Activated CD8-positive, alpha-beta T cell treated with anti-CD3 and anti-CD28 coated beads, Interleukin-2, amount 10 ng/mL, durations not matched to agents 7 days and 5 days (primary cell): ENCODE measurements at places on chromosomes 1 and 21. TPM values are rescaled to one million over a fixed set of nuclear protein-coding genes. Genes with fewer than 3 reads are reported as not detected.
A peak's percentile ranks its signal among the peaks of the same experiment; 100 is the strongest.

The RGS16 gene
- total RNA-seq: 0.66 TPM

The OR2T11 gene
- not detected for total RNA-seq

The CAMK2N1 gene
- 0.29 TPM for total RNA-seq

The TDRD5 gene
- total RNA-seq: not detected

The WDR26 gene
- total RNA-seq: 66.2 TPM

The PARS2 gene
- 4.2 TPM for total RNA-seq

The ACOT7 gene
- 102 TPM for total RNA-seq

The ALX3 gene
- not detected for total RNA-seq

The SMPDL3B gene
- total RNA-seq: 0.82 TPM

The PDE4B gene
- total RNA-seq: 21.4 TPM

The C1orf167 gene
- total RNA-seq: not detected

The ZNF683 gene
- total RNA-seq: 26.6 TPM

The NBPF12 gene
- total RNA-seq: 11.3 TPM

The C21orf58 gene
- 59.0 TPM for total RNA-seq

The NBPF4 gene
- not detected for total RNA-seq

The BACE2 gene
- total RNA-seq: 4.6 TPM

The FAM78B gene
- 0.16 TPM for total RNA-seq

GRCh38 chr1:42747125-42747524, 7.1 kb upstream of the CLDN19 start:
- DNase-seq: peak; percentile 46

DNA sequence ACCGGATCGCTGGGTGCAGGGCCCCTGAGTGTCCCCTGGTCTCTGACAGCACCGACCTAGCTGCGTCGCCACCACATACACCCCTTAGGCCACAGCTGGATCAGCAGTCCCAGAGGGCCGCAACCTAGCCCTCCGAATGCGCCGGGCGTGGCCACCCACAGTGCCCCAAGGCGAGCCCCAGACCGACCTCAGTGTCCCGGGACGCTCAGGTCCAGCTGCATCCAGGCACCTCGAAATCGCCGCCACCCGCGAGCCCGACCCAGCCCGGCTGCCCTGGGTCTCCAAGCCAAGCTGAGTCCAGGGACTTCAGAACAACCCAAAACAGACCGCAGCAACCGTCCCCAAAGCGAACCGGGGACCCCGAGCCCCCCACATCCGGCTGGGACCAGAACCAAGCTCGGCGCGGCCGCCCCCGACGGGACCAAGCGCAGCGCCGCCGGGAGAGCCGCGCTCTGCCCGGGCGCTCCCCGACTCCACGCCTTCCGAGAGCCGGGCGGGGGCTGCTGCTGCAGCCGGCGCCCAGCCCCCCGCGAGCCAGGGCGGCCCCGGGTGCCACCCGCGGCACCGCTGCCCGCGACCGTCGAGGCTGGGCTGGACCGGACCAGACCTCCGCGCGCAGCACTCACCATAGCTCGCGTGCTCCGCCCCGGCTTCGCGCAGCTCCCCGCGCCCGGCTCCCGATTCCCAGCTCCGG, 54.6 kb upstream of the ECE1 start:
- DNase-seq: peak; percentile 42

- no peak for DNase-seq
These were observed 544.9 kb upstream of the NEGR1 start for GRCh38 chr1:72827278-72827677.

GRCh38 chr1:88980870-88981269, 11.6 kb downstream of the KYAT3 start:
- no peak for DNase-seq

DNA sequence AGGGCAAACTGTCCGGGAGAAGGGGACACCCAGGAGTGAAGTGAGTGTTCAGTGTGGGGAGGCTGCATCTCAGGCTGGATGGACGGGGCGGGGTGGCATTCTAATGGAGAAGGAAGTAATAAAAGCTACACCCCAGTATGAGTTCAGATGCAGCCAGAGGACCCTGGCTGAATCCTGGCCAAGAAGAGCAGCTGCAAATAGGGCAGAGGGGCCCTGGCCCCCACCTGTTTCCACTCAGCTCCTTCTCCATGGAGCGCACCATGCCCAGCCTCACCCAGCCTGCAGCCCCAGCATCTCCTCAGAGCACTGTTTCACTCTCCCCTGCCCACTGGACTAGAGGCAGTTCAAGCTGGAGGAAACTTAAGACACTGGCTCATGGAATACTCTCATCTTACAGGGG, 46.4 kb downstream of the KCND3 start:
- no peak for DNase-seq

DNA sequence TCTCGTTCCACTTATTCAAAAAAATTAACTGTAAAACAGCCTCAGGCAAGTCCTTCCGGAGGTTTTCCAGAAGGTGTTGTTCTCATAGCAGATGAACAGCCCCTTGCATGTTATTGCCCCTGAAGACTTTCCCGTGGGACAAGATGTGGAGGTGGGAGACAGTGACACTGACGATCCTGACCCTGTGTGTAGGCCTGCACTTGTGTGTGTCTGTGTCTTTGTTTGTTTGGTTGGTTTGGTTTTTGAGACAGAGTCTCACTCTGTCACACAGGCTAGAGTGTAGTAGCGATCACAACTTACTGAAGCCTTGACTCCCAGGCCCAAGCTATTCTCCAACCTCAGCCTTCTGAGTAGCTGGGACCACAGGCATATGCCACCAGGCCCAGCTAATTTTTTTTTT, 12.6 kb downstream of the ETV3L start:
- no peak for DNase-seq

- peak; percentile 60 for DNase-seq
These were observed 160.1 kb downstream of the FASLG start for GRCh38 chr1:172818841-172819527.

DNA sequence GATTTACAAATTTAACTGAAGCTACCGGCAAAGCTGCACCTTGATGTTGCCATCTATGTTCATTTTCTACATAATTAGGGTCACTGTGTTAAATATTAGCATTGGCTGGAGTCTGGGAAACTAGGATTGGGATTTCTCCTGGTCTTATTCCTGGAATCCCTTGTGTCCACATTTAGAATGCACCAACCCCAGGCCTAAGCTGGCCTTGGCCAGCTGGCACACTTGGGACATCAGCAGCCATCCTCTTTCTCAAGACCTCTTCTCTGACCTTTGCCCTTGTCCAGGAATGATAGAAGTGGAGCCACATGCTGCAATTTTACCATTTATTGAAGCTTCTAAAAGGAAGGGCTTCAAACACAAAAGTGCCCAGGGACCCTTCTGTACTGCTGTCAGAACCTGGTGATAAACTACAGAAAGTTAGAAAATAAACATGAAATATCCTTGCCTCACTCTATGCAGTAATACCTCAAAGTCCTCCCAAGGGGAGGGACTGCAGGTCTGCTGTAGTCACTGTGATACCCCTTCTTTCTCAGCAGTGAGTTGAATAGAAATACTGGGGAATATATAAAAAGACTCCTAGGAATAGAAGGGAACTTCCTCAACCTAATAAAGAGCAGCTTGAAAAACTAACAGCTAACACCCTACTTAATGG, 13.7 kb upstream of the PIGC start:
- no peak for DNase-seq

DNA sequence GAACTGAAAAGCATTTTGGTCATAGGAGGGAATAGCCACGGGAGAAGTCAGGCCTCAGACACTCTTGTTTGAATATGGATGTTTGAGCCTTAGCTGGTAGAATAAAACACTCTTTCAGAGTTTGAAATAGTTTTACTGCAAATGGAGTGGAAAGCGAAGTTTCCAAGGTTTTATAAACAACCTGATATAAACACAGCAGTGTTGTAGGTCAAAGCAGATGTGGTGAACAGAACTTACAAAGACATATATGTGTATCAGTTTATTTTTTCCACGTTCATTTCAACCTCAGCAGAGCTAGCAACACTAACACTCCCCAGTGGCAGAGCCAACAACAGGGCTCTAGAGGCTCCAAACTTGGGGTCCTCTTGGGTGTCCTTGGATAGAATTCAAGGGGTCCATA, 89.9 kb downstream of the WLS start:
- no peak for DNase-seq

GRCh38 chr1:226887006-226887405, 16.6 kb downstream of the PSEN2 start:
- no peak for DNase-seq

DNA sequence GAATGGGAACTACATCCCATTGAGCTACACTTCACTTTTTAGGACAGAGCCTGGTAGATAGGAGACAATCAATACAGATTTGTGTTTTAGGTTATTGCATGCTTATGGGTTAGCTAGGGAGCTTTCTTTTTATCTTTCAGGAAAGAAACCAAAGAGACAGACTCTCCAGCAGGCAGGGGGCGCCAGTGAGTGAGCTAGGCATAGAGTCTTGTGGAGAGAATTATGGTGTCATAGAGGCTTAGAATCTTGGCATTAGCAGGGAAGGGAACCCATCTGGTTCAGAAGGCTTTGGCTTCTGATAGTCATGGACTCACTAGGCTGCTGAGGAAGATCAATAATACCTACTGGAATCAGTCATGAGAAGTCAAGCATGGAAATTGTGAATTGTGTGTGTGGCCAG, at the start of gene SMCP:
TSS of gene SMCP (plus strand) at position 281 of the 400 bp plus-strand sequence. CDS start 6,101 bp downstream, outside the sequence.
- no peak for DNase-seq

DNA sequence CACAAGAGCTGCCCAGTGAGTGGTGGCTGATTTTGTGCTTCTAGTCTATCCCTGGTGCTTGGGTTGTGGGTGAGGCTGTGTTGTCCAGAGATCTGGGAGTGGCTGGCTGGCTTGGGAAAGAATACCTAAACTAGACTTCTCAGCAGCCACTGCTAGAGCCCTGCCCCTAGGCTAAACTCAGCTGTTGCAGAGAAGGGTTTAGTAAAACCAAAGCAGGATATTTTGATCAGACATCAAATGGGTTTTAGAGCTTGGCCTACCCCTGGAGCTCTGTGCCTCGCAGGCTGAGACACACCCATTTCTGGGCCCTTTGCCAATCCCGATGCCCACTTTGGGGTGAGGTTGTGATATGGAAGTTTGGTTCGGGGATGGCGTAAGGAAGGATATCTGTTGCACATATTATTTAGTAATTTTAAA, 88.5 kb downstream of the UCK2 start:
- DNase-seq: no peak

GRCh38 chr1:101153692-101154091, 83.1 kb upstream of the S1PR1 start:
- no peak for DNase-seq

DNA sequence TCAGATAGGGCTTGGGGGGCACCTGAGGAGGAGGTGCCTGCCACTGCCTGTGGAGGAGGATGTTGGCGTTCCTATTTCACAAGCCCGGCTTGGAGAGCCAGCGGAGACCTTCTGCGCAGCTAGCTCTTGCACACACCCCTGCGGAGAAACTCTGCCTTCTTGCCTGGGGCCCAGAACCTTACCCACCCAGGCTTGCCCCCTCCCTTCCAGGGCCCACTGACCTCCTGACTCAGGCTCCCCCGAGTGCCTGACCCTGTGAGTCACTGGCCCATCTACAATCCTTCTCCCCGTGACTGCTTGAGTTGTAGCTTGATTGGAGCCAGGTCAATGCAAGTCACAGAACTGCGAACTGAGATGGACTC, 3.4 kb downstream of the HES2 start:
- DNase-seq: no peak

DNA sequence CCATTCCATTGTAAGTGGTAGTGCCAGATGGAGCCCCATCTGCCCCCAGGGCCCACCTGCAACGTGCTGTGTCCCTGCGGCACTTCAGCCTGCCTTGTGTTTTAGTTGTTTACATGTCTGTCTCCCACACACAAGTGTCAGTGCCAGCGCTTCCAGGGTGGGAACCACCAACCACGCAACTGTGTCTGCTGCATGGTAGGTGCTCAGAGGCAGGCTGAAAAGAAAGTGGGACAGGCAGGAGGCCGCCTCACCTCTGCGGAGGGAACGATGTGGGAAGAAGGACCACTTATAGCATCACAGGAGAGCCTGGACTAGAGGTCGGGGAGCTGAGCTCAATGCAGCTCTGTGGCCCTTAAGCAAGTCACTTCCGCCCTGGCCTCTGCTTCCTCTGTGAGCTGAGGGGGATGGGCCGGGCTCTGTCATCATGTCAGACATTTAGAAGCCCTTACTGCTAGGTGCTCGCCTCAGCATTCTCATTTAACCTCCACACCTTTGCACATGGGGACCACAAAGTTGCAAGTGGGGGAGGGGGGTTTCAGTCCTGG, 17.9 kb downstream of the SLC9A1 start:
- DNase-seq: peak; percentile 93

DNA sequence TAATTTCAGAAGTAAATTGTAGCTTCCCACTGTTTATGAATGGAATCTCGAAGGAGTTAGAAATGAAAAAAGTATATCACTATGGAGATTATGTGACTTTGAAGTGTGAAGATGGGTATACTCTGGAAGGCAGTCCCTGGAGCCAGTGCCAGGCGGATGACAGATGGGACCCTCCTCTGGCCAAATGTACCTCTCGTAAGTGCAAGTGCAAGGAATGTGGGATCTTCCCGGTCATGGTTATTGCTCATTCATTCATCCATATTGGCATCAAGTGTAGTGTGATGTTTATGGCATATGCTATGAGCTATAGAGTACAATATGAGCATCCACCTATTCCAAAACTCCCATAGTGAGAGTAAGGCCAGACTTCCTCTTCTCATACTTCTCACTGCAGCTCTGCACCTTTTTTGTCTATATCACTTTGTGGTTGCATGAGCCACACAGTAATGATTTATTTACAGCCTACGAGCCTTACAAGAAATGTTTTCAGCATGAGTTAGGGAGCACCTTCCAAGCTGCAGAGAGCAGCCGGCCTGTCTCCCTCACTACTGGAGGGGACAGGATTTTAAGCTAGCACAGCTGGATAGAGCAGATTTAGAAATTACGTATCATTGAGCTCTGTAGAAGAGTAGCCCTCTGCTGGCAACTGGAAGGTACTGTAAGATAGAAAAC, 24.9 kb upstream of the CR1L start:
- peak; percentile 40 for DNase-seq

- DNase-seq: no peak
These were observed 77.1 kb downstream of the HLCS start for GRCh38 chr21:36889401-36889800.

DNA sequence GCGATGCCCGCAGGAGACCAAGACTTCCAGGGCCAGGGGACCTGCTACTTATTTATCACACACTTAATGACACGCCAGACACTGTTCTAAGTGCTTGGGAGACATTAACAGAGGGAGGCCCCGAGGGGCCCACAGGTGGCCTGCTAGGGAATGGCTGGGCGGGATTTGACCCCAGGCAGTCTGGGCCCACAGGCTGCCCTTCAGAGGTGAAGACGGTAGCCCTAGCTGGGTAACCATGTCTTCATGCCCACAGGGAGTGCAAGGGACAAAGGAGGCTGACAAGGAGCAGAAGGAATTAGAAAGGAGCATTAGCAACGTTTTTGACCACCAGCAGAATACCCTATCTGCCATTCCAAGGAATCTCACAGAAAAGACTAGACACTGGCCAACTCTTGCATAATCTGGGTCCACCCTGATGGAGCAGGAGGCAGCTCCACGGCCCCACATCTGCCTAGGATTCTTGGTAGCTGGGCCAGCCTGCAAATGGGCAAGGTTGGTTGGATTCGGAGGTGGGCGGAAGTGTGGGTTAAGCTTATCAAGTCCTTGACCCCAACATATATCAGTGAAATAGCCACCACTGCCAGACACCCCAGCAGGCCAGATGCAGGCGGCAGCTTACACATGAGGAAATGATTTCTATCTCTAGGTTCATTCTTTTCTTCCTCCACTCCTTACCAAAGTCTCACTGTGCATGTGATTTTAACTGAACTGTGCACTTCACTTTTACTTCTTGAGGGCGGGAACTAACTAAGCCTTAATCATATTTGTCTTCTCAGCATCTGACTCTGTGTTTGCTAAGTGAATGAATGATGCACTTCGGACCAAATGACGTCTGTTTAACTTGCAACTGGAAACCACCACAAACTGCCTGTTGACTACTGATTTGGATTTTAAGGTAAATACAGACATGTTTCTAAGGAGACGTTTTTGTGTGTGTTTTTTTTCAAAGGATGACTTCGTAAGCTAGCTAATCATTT, 3.4 kb upstream of the ETS2 start:
- no peak for DNase-seq
